CD4-positive, alpha-beta memory T cell (primary cell): ENCODE measurements at places on chromosomes 2 and 18. TPM values are rescaled to one million over a fixed set of nuclear protein-coding genes. Genes with fewer than 3 reads are reported as not detected.

DNA sequence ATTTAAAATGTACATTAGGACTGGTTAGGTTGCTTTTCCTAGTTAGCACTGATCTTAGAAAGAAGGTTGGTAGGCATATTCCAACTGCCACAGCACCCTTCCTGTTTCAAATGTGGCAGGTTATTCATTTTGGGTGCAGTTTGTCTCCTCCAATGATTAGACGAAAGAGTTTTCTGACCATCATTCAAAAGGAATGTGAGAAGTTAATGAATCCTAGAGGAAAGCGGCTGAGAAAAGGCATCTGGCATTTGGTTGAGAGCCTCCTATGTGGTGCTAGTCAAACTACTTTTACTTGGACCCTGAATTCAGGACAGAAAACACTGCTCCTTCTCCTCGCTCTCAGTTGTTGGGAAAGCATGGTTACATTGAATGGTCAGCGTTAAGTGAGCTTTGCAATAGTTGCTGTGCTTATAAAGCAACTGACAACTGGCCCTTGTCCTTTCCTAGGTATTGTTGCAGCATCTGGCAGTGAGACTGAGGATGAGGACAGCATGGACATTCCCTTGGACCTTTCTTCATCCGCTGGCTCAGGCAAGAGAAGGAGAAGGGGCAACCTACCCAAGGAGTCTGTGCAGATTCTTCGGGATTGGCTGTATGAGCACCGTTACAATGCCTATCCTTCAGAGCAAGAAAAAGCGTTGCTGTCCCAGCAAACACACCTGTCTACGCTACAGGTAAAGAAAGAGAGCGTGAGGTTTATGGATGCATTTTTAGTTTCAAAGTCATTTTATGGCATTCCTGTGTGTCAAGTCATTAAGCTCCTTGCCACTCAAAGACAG lies 6.1 kb downstream of the TGIF1 start:
- H3K4me1 ChIP-seq, result peaks cover 73% of the 10 kb centered on the region
- no peaks in the 10 kb centered on the region for H3K27me3 ChIP-seq
- H3K4me3 ChIP-seq, result no peak overlapping the region
- H3K36me3 ChIP-seq, result peaks cover 21% of the 10 kb centered on the region
- no peak overlapping the region for H3K27ac ChIP-seq

DNA sequence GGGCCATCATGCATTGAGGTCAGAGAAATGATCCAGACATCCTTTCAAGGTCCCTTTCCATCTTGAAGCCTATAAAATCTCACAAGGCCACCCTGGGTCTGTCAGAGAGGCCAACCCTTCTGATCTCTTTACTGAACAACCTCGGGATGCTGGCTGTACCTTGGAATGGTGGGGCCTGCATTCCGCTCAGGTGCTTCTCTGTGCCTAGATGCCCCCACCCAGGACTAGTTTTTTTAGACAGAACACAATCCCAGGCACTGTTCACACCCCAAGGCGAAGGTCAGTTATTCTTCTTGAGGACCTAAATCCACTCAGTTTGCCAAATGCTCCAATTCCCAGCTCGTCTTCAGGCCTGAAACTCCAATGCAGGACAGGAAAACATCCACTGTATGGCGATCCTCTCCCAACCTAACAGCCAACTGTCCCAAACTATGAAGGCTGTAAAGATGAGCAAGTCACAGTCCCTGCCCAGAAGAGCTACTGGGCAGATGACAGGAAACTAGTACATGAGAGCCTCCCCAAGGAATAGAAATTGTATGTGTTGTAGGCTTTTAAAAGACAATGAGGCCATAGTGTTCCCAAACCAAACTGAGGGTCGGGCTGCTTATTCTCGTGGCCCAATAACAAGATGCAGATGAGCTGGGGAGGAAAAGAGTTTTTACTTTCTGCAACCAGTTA lies 154.4 kb upstream of the ACAA2 start:
- DNase-seq, result no peak
- no peak overlapping the region for H3K4me3 ChIP-seq
- H3K4me1 ChIP-seq, result no peaks in the 10 kb centered on the region
- no peak overlapping the region for H3K27ac ChIP-seq
- no peaks in the 10 kb centered on the region for H3K27me3 ChIP-seq

- H3K36me3 ChIP-seq, result no peaks in the 10 kb centered on the region
- no peak for DNase-seq
- no peak overlapping the region for H3K4me3 ChIP-seq
Observed at GRCh38 chr2:59694176-59694575, 859.3 kb downstream of the BCL11A start.

- no peaks in the 10 kb centered on the region for H3K27me3 ChIP-seq
- no peaks in the 10 kb centered on the region for H3K4me1 ChIP-seq
- DNase-seq, result no peak
Observed at GRCh38 chr2:171545086-171545485, 22.8 kb downstream of the CYBRD1 start.

DNA sequence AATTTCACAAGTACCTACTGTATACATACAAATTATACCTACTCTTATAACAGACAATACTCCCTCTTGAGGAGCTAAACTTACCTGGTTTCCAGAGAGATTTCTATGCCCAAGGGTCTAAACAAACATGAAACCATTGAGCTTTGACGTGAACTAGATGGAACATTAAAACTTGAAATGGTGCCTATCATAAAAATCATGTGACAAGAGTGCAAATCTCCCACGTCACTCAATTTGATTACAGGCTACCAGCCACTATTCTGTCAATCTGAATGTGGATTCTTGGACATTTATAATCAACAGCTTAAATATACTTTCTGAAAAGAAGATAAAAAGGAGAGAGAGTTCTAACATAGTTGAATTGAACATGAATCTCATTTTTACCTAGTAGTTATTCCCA lies 297.1 kb upstream of the SESTD1 start:
- no peaks in the 10 kb centered on the region for H3K36me3 ChIP-seq
- DNase-seq, result no peak
- no peak overlapping the region for H3K4me3 ChIP-seq

Gene OSBPL1A
- polyA plus RNA-seq, result 5.3 TPM

Gene FAM124B
- 0.92 TPM for polyA plus RNA-seq

Gene PLEKHB2
- polyA plus RNA-seq, result 84.2 TPM

Gene ADI1
- polyA plus RNA-seq, result 115 TPM

Gene SLC39A6
- 41.8 TPM for polyA plus RNA-seq

Gene OBSL1
- polyA plus RNA-seq, result not detected

Gene WDR7
- polyA plus RNA-seq, result 22.3 TPM
